ENCODE measurements at places on chromosomes 2 and 18. TPM values are rescaled to one million over a fixed set of nuclear protein-coding genes. Genes with fewer than 3 reads are reported as not detected.

DNA sequence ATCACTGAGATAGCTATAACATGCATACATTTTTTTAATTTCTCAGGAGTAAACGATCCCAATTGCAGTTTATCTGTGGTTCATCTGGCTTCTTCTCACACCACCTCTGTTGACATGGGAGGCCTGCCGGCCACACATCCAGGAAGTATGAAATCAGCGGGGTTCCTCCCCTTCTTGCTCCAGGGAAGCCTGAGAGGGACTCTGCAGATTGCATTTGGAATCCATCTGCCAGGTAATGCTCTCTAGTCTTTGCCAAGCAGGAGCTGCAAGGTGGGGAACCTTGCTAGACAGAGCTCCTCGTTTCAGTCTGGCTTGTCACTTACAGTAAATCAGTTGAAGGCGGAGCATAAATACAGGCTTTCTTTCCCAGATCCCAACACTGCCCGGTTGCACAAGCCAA, 49.9 kb downstream of the SOX11 start:
- no peaks in the 10 kb centered on the region for H3K36me3 ChIP-seq
- H3K27me3 ChIP-seq = no peaks in the 10 kb centered on the region
- H3K4me3 ChIP-seq = no peak overlapping the region
- H3K27ac ChIP-seq = no peak overlapping the region
- no peak for DNase-seq
- H3K4me1 ChIP-seq = no peaks in the 10 kb centered on the region

DNA sequence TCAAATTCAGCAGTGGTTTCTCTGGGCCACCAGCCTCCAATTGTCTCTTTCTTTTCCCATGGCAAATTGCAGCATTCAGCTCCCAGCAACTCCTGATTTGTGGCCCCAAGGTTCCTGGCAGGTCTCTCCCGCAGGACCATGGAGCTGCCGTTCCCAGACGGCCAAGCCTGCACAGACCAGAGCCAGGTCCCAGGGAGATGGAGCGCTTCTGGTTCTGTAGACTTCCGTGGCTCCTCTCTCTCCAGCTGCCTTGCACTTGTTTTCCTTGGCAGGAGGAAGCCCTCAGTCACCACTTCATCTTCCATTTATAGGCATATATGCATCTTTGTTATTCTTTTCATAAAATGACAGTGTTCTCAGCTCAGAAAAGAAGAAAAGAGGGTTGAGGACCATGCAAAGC, 21.7 kb downstream of the TNP1 start:
- peaks cover 7% of the 10 kb centered on the region for H3K4me1 ChIP-seq
- H3K27me3 ChIP-seq = peaks cover 3% of the 10 kb centered on the region
- no peaks in the 10 kb centered on the region for H3K36me3 ChIP-seq
- DNase-seq = no peak
- H3K4me3 ChIP-seq = no peak overlapping the region

- H3K27me3 ChIP-seq = no peaks in the 10 kb centered on the region
- H3K4me3 ChIP-seq = no peak overlapping the region
- H3K4me1 ChIP-seq = peaks cover 6% of the 10 kb centered on the region
- peaks cover 37% of the 10 kb centered on the region for H3K36me3 ChIP-seq
- no peak for DNase-seq
Measured at GRCh38 chr2:165888171-165888570, 65.4 kb downstream of the TTC21B start.

MTCL1 gene
- total RNA-seq = 9.4 TPM

DNA sequence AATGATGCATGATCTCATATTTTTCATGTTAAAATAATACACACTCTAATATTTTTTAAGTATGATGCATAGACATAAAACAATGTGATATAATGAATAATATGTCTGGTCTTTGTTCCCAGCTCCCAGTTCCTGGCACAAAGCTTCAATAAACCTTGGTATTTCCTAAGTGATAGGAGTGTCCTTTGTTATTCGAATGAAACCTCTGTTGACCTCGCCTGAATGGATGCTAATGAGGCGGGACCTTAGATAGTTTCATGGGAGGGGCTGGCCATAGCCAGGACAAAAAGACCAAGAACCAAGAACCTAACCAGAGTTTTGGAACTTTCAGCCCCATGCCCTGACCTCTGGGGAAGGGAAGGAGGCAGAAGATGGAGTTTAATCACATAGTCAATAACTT, 257.7 kb upstream of the COPS8 start:
- DNase-seq = no peak
- H3K27me3 ChIP-seq = peaks cover 6% of the 10 kb centered on the region
- no peak overlapping the region for H3K4me3 ChIP-seq
- no peaks in the 10 kb centered on the region for H3K36me3 ChIP-seq

DNA sequence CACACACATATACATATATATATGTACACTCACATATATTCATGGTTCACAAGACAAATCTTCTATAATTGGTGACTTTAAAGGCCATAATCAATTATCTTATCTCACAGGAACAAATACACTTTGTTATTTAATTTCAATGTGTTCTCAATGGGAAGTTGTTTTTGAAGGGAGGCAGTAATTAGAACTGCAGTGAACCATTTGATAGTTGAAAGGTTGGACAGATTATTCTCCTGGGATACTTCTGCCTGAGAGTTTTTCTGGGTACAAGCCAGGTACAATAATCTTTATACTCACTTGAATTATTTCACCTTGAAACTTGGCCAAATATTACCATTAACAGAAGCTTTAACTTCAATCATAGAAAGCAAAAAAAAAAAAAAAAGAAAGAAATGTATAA, 546.6 kb upstream of the LRRTM4 start:
- H3K4me1 ChIP-seq = no peaks in the 10 kb centered on the region
- no peak for DNase-seq
- H3K36me3 ChIP-seq = no peaks in the 10 kb centered on the region
- no peak overlapping the region for H3K4me3 ChIP-seq
- H3K27me3 ChIP-seq = no peaks in the 10 kb centered on the region

- no peaks in the 10 kb centered on the region for H3K27me3 ChIP-seq
- H3K4me1 ChIP-seq = no peaks in the 10 kb centered on the region
- no peak overlapping the region for H3K4me3 ChIP-seq
- no peak overlapping the region for H3K27ac ChIP-seq
- H3K36me3 ChIP-seq = no peaks in the 10 kb centered on the region
Measured at GRCh38 chr2:143729296-143729814, 600.1 kb downstream of the ARHGAP15 start.

DNA sequence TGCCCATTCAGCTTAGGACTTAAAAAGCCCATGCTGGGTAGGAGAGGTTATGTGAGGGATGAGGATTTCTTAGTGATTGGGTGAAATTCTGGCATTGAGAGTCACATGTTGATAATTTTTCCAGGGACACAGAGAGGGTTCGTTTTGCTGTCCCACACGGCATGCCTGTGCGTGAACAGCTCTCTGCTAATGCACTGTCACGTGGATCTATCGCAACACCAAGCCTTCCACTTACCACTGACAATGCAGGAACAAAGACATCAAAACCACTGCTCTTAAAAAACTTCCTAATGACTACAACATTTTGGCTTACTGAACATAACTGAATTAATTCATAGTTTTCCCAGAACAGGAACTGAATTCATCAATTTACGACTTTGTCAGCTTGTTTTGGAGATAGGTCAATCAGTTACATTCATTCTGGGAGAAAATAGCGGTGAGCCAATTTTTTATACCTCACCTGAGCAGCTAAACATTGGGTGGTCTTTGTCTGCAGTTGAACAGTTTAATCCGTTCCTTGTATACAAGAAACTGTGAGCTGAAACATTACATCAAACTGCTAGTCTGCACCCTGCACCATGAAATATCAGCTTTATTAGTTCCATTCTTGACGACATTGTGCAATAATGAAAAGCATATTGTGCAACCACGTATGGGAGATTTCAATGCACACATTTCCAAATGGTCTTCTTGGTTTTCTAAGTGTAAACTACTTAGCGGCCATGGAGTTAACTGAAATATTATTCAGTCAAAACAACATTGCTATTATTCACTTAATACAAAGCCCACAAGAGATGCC, 127.1 kb downstream of the LPIN1 start:
- H3K27me3 ChIP-seq = no peaks in the 10 kb centered on the region
- H3K36me3 ChIP-seq = no peaks in the 10 kb centered on the region
- no peak for DNase-seq
- H3K4me1 ChIP-seq = peaks cover 11% of the 10 kb centered on the region
- no peak overlapping the region for H3K27ac ChIP-seq
- H3K4me3 ChIP-seq = no peak overlapping the region

GRCh38 chr2:240355001-240355891, 80.2 kb upstream of the GPC1 start:
- H3K27ac ChIP-seq = no peak overlapping the region
- H3K4me3 ChIP-seq = no peak overlapping the region
- peak; percentile 52 for DNase-seq
- H3K27me3 ChIP-seq = peaks cover 9% of the 10 kb centered on the region
- H3K4me1 ChIP-seq = peaks cover 9% of the 10 kb centered on the region

GRCh38 chr2:58922245-58922644, 681.1 kb upstream of the FANCL start:
- no peaks in the 10 kb centered on the region for H3K27me3 ChIP-seq
- H3K36me3 ChIP-seq = no peaks in the 10 kb centered on the region
- no peaks in the 10 kb centered on the region for H3K4me1 ChIP-seq

- H3K36me3 ChIP-seq = no peaks in the 10 kb centered on the region
- no peaks in the 10 kb centered on the region for H3K4me1 ChIP-seq
- H3K27ac ChIP-seq = no peak overlapping the region
- no peaks in the 10 kb centered on the region for H3K27me3 ChIP-seq
Measured at GRCh38 chr2:163364736-163365135, 371.1 kb downstream of the FIGN start.

GRCh38 chr2:26245810-26246209, 1.1 kb downstream of the HADHB start:
- H3K36me3 ChIP-seq = no peaks in the 10 kb centered on the region
- no peak for DNase-seq
- peak overlapping the region; percentile 99 for H3K27ac ChIP-seq
- peak overlapping the region; percentile 95 for H3K4me3 ChIP-seq
- H3K4me1 ChIP-seq = peaks cover 53% of the 10 kb centered on the region

DNA sequence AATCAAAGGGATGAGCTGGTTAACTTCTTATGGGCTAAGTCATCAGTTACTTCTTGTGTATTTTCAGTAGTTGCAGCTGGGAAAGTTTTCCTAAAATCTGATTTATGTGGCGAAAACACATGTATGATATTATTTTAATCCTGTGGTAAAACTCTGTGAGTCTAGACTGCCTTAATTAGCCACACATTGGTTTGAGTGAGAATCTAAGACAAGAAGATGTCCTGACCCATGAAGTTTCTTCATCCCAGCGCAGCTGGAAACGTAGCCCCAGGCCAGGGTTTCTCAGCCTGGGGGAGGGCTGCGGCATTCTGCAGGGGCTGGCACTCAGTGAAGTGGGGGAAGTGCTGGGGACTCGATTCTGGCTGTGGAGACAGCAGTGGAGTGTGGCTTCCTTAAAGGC, 44.7 kb upstream of the INHBB start:
- H3K27ac ChIP-seq = no peak overlapping the region
- H3K4me1 ChIP-seq = no peaks in the 10 kb centered on the region
- peaks cover 64% of the 10 kb centered on the region for H3K36me3 ChIP-seq
- no peak for DNase-seq
- no peak overlapping the region for H3K4me3 ChIP-seq
- no peaks in the 10 kb centered on the region for H3K27me3 ChIP-seq

DNA sequence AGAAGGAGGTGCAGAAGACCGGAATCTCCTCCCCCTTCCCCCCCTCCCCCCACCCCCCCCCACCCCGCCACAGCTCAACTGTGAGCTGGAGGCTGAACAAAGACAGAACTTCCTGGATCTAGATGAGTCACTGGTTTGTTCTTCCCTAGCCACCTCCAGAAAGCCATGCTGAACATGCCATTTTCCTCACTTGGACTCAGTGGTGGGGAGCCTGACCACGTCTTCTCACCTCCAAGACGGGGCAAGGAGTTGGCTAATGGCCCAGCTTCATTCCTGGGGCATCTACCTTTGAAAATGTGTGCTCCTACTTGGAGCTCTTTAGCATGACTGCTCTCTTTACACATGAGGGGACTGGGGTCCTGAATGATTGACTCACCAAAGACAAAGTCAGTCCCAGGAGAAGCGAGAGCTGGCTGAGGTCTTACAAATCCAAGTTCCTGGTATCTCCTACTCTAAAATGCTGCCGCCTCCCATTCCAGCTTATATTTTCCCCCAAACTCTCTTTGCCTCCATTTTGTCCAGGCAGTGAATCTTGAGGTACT, 22.6 kb upstream of the FZD5 start:
- H3K4me3 ChIP-seq = no peak overlapping the region
- peaks cover 18% of the 10 kb centered on the region for H3K4me1 ChIP-seq
- H3K27ac ChIP-seq = no peak overlapping the region
- H3K36me3 ChIP-seq = no peaks in the 10 kb centered on the region
- no peaks in the 10 kb centered on the region for H3K27me3 ChIP-seq
- DNase-seq = no peak

DNA sequence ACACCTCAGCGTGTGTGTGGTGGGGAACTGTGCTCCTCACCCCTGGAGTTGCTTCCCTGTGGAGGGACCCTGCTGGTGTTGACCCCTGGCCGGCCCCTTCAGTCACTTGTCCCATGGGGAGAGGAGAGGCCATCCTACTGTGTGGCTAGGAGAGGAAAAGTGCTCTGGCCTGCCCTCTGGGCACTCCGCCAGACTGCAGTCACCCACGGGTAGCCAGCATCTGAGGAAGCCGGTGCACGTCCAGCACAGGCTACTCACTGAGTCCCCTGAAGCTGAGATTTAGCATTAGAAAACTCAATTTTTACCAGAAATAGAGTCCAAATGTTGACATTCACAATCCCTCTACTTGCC, 211.5 kb upstream of the RAB6C start:
- no peak overlapping the region for H3K27ac ChIP-seq
- no peak for DNase-seq
- peaks cover 12% of the 10 kb centered on the region for H3K27me3 ChIP-seq
- no peaks in the 10 kb centered on the region for H3K36me3 ChIP-seq
- no peaks in the 10 kb centered on the region for H3K4me1 ChIP-seq

GRCh38 chr2:120957905-120958304, 222.2 kb downstream of the GLI2 start:
- peaks cover 3% of the 10 kb centered on the region for H3K36me3 ChIP-seq
- H3K27me3 ChIP-seq = no peaks in the 10 kb centered on the region
- H3K27ac ChIP-seq = no peak overlapping the region
- no peak for DNase-seq
- H3K4me3 ChIP-seq = no peak overlapping the region

DTNA gene
- 15.9 TPM for total RNA-seq

MSTN gene
- 0.60 TPM for total RNA-seq

DNA sequence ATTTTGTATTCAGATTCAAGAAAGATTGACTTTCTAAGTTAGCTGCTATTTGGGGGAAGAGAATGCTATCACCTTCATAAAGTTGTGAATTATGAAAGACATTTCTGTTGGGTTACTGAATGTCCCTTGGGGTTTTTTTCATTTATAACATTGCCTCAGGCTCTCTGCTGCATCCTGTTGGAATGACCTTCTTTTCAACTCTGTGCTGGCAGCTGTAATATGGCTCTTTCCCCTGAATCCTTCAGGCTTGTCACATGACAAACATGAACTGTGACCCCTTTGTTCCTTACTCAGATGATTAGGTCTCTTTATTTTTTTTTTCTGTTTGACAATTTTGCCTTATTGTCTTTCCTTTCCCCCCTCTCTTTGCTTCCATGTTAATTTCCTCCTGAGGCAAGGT, 159.8 kb downstream of the TAF4B start:
- H3K27ac ChIP-seq = no peak overlapping the region
- H3K36me3 ChIP-seq = peaks cover 12% of the 10 kb centered on the region
- peaks cover 5% of the 10 kb centered on the region for H3K4me1 ChIP-seq
